ENCODE measurements at places on chromosomes 12 and 14. TPM values are rescaled to one million over a fixed set of nuclear protein-coding genes. Genes with fewer than 3 reads are reported as not detected.

DNA sequence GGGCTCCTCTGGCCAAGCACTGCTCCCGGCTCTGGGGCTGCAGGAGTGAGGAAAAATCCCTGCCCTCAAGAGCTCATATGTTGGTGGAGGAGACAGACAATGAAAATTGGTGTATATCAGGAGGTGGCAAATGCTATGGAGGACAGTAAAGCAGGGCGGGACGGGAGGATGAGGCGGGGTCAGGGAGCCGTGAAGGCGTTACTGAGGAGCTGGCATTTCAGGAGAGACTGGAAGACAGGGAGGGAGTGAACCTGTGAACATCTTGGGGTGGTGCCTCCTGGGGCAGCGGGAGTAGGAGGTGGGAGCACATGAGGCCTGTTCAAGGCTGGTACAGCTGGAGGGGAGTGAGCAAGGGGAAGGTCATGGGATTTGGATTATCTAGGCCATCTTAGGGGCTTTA lies 26.6 kb downstream of the TSPAN9 start:
- H3K27ac ChIP-seq = no peak overlapping the region
- DNase-seq = no peak
- no peaks in the 10 kb centered on the region for H3K4me1 ChIP-seq
- H3K4me3 ChIP-seq = no peak overlapping the region
- no peaks in the 10 kb centered on the region for H3K27me3 ChIP-seq
- H3K36me3 ChIP-seq = peaks cover 1% of the 10 kb centered on the region

DNA sequence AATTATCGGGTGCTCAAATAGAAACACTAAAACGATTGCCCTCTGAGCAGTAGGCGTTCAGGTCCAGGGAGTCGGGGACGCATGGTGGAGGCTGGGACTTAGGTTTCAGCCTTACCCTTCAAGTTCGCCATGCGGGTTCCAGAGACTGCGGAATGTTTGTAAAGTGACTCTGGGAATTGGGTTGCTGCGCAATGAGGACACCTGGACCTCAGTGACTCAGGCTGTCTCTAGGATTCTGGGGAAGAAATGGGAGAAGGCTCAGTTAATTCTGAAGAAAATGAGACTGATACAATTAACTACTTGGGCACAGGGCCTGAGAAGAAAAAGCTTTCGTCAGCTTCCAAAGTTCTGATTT lies 1.1 kb downstream of the LGALS3 start:
- H3K4me3 ChIP-seq = peak overlapping the region; percentile 61
- H3K27ac ChIP-seq = no peak overlapping the region
- H3K4me1 ChIP-seq = peaks cover 4% of the 10 kb centered on the region
- H3K36me3 ChIP-seq = no peaks in the 10 kb centered on the region
- DNase-seq = no peak

- no peaks in the 10 kb centered on the region for H3K4me1 ChIP-seq
- peaks cover 5% of the 10 kb centered on the region for H3K36me3 ChIP-seq
- H3K4me3 ChIP-seq = no peak overlapping the region
- no peaks in the 10 kb centered on the region for H3K27me3 ChIP-seq
Measured at GRCh38 chr14:103512701-103513611, 9.7 kb downstream of the CKB start.

- no peak for DNase-seq
- no peak overlapping the region for H3K27ac ChIP-seq
- no peaks in the 10 kb centered on the region for H3K4me1 ChIP-seq
- H3K4me3 ChIP-seq = no peak overlapping the region
- no peaks in the 10 kb centered on the region for H3K27me3 ChIP-seq
Measured at GRCh38 chr12:82326905-82327503, 31.2 kb downstream of the CCDC59 start.

Gene CABP1
- total RNA-seq = not detected

Gene TAS2R9
- not detected for total RNA-seq

Gene GNPTAB
- 13.7 TPM for total RNA-seq

- H3K27me3 ChIP-seq = peaks cover 12% of the 10 kb centered on the region
- no peak overlapping the region for H3K4me3 ChIP-seq
- H3K27ac ChIP-seq = no peak overlapping the region
- H3K36me3 ChIP-seq = no peaks in the 10 kb centered on the region
Measured at GRCh38 chr14:99670361-99671234, 13.5 kb upstream of the CYP46A1 start.

GRCh38 chr12:47312147-47312546 lies 232.4 kb upstream of the AMIGO2 start:
- no peak for DNase-seq
- no peak overlapping the region for H3K27ac ChIP-seq
- peaks cover 24% of the 10 kb centered on the region for H3K36me3 ChIP-seq
- H3K4me1 ChIP-seq = peaks cover 59% of the 10 kb centered on the region
- no peaks in the 10 kb centered on the region for H3K27me3 ChIP-seq

- no peaks in the 10 kb centered on the region for H3K27me3 ChIP-seq
- no peak overlapping the region for H3K27ac ChIP-seq
- H3K36me3 ChIP-seq = peaks cover 10% of the 10 kb centered on the region
- DNase-seq = no peak
Measured at GRCh38 chr12:50806176-50806575, 36.5 kb upstream of the TMPRSS12 start.

GRCh38 chr12:105939181-105939721 lies 199.5 kb downstream of the NUAK1 start:
- DNase-seq = no peak
- H3K27ac ChIP-seq = no peak overlapping the region
- H3K4me3 ChIP-seq = no peak overlapping the region

GRCh38 chr12:42332301-42333285 lies 6.6 kb downstream of the PPHLN1 start:
- no peak overlapping the region for H3K4me3 ChIP-seq
- H3K4me1 ChIP-seq = peaks cover 58% of the 10 kb centered on the region
- no peak overlapping the region for H3K27ac ChIP-seq

Gene PTPN6
- 348 TPM for total RNA-seq

Measured in activated naive CD4-positive, alpha-beta T cell treated with anti-CD3 and anti-CD28 coated beads for 36 hours (primary cell).